ENCODE measurements at places on chromosomes 5 and 9.
A peak's percentile ranks its signal among the peaks of the same experiment; 100 is the strongest.

DNA sequence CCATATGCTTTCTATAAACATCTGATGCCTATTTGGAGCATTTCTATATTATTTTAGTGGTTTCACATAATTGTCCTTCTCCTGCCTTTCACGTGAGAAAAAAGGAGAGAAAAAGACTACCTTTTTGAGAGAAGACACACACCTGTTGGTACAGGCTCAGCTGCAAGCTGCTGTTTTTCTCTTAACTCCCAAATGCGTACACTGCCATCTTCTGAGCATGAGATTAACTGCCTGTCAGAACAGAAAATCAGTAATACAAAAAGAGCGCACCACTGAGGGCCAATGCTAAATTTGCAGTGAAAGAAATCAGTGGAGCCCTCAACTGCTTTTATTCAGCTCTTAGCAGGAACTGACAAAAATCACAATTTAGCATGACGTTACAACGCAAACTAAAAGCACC lies 54.9 kb downstream of the WDR41 start:
- DNase-seq, result no peak

GRCh38 chr9:122265149-122265915 lies 650 bp downstream of the MRRF start:
- no peak for DNase-seq

GRCh38 chr5:178464431-178465048 lies 125.7 kb downstream of the COL23A1 start:
- DNase-seq, result no peak

- DNase-seq, result no peak
Measured at GRCh38 chr9:97855899-97856298, 2.9 kb downstream of the FOXE1 start.

GRCh38 chr5:23626961-23627360 lies 119.6 kb downstream of the PRDM9 start:
- DNase-seq, result no peak

DNA sequence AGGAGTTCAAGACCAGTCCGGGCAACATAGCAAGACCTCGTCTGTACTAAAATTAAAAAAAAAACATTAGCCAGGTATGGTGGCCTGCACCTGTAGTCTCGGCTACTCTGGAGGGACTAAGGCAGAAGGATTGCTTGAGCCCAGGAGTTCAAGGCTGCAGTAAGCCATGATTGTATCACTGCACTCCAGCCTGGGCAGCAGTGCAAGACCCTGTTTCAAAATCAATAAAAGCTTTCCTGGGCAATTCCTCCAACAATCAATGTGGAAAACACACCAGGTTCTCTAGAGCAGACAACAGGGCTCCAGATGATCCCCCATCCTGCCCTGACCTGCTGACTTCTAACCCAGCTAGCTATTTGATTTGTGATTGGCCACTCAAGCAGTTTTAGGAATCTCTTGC lies 1.2 kb downstream of the AK8 start:
- DNase-seq, result no peak

DNA sequence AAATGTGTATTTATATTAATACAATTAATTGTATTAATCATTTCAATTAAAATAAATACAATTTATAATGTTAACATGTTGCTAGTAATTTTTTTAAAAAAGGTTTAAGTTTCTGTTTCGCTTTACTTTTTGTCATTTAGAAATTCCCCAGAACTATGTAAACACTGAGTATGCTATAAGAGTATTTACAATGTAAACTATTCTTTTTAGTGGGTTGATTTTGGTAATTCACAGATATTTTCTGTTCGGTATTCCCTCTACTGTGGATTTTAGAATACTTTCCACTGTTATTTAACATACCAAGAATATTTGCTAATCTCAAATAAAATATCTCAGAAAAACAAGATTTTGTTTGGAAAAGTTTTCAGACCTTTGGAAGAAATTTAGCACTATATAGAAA lies 1564.4 kb downstream of the EFNA5 start:
- DNase-seq, result no peak

GRCh38 chr9:136673088-136673974 lies 10.6 kb downstream of the EGFL7 start:
- no peak for DNase-seq

GRCh38 chr9:89278997-89279739 lies 31.8 kb upstream of the CKS2 start:
- no peak for DNase-seq

DNA sequence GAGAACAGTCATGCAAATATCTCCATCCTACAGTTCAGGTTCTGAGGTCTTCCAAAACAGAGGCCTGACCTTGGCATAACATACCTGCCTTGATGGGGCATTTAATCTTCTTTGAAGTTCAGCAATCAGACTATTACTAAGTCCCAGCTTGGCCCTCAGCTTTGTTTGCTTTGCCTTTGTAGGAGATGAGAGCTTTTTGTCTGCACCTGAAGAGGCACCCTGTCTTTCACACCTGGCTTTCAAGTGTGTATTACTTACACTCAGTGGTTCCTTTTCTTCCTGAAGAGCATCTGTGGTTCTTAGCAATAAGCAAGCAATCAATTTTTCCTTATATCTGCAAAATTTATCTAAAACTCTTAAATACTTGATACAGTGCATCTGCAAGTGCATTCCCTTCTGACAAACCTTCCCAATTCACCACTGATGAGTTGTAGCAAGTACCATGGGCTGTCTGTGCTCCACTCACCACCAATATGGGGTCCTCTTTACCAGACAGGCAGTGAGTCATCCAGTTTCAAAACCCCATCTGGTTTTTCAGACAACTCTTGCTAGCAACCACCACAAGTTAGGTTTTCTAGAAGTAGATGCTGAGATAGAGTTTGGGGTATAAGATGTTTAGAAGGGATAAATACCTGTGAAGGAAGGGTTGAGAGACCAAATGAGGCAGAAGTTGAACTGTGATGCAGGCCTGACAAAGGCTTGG lies 100.2 kb downstream of the HINT1 start:
- peak; percentile 13 for DNase-seq

DNA sequence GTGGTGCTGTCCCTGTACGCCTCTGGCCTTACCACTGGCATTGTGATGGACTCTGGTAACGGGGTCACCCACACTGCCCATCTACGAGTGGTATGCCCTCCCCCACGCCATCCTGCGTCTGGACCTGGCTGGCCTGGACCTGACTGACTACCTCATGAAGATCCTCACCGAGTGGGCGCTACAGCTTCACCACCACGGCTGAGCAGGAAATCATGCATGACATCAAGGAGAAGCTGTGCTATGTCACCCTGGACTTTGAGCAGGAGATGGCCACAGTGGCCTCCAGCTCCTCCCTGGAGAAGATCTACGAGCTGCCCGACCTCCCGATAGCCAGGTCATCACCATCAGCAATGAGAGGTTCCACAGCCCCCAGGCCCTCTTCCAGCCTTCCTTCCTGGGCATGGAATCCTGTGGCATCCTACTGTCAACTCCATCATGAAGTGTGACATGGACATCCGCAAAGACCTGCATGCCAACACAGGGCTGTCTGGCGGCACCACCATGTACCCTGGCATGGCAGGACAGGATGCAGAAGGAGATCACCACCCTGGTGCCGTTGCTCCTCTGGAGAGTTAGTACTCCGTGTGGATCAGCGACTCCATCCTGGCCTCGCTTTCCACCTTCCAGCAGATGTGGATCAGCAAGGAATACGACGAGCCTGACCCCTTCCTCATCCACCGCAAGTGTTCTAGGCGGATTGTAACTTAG lies 434.2 kb upstream of the RGMB start:
- DNase-seq, result no peak

- no peak for DNase-seq
Measured at GRCh38 chr5:128965011-128965637, at the start of gene SLC27A6. Gene SLC27A6, plus strand, starts transcription at chr5:128965488. Its CDS starts 650 bp downstream, at chr5:128966138.

DNA sequence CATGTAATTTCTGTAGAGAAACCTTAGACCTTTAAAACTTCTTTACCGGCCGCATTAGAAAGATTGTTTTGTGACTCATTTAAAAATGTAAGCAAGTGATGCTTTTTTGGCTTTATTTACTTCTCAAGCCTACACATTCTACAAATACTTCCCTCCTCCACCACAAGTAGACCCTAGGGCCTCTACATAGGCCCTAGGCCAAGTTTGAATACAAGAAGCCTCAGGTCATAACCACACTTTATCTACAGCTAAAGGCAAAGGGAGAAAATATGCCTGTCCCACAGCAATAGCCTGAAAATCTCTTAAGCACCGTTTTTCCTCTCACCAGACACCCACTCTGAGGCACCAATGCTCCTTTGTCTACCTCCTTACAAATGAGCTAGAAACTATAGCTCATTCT lies 53.9 kb downstream of the CSNK1A1 start:
- DNase-seq, result no peak

- DNase-seq, result no peak
Measured at GRCh38 chr5:87354496-87354895, 58.2 kb downstream of the CCNH start.

GRCh38 chr5:113047234-113047633 lies 70.6 kb downstream of the DCP2 start:
- no peak for DNase-seq

- DNase-seq, result peak; percentile 78
Measured at GRCh38 chr9:110599468-110599867, 19.9 kb upstream of the SVEP1 start.

GRCh38 chr5:124662181-124662781 lies 84.2 kb downstream of the ZNF608 start:
- DNase-seq, result peak; percentile 10

DNA sequence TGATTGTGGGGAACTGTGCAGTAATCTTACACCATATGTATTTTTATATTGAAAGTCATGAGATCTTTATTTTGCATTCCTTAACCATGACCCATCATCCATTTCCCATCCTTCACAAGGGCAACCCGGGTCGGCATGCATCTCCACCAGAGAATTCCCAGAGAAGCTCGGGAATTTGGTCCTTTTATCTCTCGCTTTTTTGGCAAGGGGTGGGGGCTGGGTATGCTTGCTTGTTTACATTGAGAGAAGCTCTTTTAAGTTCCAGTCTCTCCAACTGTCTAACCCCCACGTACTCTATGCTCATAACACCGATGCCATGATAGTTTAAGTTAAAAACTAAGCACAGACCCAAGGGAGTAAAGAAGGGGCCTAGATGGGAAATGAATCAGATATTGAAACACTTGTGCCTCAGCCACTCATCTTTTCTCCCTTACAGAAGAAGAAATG lies 109.9 kb upstream of the NFIB start:
- no peak for DNase-seq

GRCh38 chr5:44178414-44178813 lies 210.8 kb downstream of the FGF10 start:
- DNase-seq, result no peak

DNA sequence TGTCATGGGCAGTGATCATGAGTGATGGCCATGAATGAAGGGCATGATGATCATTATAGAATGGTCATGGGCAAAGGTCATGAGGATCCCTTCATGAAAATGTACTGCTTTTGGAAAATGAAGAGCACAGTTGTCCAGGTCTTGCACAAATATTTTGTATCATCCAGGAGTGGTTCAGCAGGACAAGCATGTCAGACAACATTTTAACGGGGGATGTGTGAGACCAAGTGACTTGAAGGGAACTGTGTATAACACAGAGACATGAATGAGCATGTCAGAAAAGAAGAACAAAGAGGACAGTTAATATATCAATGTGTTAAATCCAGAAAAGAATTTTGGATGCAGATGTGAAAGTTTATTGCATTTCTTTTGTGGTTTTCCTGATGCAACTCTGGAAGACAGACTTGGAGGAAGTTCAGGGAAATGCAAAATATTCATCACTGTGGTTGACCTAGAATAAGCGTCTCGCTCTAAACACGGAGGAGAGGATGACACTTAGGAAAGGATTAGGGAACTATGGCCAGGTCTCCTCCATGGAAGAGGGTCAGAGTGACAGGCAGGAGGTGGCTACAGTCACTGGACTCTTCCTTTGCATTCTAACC lies 116.1 kb upstream of the IRX4 start:
- DNase-seq, result no peak

DNA sequence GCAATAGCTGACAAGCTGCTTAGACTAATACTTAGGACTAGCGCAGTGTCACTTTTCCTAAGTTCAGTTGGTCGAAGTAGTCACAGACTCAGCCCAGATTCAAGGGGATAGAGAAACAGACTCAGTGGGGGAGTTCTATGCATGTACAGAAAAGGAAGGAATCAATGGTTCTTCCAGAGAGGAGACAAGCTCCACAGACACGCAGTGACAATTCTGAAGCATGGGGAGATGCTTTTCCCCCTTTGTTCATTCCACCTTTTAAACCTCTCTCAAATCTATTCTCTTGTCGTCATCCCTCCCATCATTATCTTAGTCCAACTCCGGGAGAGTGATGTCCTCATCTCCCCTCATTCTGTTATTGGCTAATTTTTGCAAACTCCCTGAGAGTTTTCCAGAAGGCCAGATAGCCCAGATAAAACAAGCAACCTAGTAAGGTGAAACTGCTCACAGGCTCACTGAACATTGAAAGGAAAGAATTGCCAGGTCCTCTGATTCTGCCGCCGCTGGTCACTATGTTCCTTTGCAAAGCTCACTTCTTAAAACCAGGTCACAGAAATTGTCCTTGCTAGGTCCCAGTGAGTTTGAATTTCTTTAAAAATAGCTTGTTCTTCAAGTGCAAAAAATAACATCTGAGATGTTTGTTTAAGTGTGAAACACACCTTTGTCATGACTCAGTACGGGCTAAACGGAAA lies 13.4 kb upstream of the STRBP start:
- no peak for DNase-seq

DNA sequence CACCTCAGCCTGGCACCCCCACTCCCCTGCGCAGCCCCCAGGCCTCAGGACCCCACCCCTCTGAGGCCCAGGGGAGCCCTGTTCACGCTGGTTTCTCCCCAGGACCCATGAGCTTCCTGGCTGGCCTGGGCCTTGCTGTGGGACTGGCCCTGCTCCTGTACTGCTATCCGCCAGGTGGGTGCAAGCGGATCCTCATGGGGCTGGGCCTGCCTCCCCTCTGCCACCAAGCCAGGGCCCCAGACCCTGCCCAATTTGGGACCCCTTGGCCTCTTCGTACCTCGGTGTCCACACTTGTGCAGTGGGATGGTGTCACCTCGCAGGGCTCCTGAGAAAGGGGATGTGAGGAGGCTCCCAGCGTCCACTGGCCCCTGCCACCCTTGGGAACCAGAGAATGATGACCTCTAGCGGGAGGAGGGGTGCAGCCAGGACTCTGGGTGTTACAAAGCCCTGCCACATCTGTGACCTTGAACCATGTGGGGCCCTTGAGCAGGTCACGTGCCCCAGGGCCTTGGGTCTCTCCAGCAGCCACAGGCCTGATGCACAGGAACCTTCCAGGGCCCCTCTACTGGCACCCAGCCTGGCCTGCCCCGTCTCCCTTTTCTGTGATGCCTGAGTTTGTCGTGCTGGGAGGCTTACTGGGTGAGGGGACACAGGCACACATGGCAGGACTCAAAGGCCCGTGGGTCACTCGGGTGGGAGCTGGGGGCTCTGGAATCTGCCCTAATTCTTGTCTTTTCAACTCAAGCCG lies 16.3 kb downstream of the CARD19 start:
- DNase-seq, result no peak

DNA sequence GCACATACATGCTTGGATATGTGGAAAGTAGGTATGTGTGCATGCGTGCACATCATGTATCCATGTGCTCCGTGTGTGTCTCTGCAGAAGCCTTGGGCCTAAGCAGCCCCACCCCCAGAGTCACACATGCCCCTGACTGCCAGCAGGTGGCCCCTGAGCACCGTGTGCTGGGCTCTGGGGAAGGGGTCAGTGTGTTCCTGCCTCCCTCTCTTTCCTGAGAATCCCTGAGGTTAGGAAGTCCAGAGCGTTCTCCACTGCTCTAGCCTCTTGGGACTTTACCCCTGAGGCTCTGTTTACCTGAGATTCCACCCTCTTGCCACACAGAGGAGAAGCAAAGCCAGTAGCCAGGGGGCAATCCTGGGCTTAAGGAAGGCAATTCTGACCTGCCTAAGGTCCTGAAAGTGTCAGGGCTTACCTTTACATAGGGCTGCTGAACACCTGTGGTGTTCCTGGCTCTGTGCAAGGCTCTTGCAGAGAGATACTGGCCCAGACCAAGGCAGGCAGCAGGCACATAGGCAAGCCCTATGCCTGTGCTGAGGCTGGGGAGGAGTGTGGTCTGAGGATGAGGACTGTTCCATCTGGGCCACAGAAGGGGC lies 207.3 kb downstream of the TMEM38B start:
- DNase-seq, result no peak
